ENCODE measurements at places on chromosomes 6 and 20.

DNA sequence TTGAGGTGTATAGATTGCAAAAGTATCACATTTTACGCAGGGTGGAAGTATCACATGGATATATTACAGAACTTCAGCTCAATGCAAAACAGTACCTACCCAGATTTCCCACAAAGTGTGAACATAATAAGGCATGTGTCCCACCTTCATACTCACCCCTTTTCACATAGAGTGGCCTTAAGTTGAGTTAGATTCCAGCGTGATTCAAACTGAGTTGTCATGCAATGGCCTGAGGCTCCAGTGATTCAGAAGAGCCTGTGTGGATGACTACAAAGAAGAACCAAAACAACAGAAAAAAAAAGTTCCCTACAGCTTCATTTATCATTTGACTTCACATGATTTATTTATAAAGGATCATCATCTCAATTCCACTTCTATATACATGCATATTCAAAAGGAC is 309.7 kb downstream of the SLC35F1 start:
- DNase-seq: no peak

DNA sequence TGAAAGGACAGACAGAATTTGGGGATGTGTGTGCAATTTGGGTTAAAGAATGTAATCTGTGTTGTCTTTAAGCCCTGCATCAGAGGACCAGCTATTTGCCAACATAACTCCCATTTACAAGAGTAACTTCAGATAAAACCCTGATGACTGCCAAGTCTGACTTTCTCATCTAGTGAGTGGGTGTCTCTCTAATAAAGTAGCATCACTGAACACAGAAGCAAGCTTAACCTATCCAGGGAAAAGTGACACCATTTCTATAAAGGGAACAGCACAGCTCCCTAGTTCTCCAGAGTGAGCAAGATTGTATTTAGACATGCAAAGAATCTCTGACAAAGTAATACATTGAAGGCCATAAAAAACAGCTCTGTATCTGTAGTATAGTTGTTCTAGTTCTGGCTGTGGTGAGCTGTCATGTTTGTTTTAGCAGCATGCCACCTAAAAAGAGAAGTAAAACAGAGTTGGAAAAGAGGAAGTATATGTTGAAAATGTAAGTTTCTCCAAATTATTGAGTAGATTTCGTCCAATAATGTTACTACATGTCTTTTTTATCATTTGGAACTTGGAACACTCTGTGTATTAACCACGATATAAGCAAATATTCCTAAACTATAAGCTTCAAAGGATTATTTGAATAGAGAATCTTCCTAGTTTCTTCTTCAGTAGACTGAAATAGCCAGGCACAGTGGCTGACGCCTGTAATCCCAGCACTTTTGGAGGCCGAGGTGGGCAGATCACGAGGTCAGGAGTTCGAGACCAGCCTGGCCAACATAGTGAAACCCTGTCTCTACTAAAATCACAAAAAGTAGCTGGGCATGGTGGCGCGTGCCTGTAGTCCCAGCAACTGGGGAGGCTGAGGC is 8.8 kb upstream of the PIM1 start:
- no peak for DNase-seq

- no peak for DNase-seq
Measured at GRCh38 chr6:31178143-31179041, 7.9 kb upstream of the POU5F1 start.

DNA sequence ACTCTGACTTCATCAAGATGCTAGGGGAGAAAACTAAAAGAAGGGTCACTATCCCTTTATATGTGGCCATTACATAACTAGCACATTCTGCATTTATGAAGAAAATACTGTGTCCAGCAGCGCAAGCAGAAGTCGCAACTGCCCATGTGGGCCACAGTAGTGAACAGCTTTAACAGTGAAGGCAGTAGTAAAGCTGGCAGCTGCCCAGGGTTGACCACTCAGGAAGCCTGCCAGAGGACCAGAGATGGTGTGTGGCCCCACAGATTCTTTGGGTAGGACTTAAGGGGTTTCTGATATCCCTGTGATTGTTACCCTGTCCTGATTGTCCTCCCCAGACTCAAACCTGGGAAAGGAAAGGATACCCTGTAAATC is 88.3 kb upstream of the NT5E start:
- no peak for DNase-seq

DNA sequence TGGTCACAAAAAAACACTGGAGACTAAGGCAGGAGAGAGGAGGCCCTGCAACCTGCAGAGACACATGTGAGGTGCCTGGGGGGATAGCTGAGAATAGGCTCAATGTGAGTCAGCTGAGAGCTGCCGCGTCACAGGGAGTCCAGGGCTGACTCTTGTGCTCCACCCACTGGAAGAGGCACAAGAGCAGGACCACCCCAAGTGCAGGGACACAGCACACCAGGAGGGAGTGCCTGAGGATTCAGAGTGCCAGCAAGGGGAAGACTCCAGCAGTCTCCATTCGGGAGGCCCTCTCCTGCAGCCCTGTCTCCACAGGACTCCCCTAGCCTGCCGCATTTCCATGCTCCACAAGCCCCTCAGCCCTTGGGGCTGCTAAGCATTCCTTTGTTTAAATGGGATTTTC is 105.5 kb downstream of the HUS1B start:
- DNase-seq: no peak

DNA sequence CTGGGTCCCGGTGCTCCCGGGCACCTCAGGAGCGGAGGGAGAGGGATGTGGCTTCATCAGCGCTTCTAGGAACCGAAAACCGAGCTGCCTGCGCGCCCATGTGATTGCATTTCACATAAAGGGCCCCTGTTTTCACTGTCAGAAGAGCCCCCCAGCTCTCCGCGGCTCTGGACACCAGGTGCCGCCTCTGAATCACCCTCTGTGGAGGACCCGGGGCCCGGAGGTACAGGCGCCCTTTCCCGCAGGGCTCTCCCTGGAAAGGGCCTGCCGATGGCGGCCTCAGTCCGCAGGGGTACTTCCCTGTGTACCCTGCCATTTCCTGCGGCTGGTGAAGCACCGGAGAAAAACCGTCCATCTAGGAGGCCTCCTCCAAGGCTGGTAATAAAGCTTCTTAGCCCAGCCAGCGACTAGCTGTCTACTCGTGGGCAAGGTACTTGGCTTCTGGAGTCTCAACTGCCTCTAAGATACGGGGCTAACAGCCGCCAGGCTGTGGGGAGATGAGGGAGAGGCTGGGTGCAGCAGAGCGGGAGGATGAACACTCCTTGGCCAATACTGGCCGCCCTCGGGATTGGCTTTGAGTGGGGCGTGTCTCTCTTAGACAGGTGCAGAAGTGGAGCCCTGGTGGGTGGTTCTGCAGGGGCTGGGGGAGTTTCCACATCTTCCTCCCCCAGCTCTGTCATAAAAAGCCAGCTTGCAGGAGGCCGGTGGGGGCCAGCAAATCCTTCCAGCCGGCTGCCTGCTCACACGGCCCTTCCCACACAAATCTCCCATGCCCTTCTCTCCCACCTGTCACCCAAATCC is 1.6 kb downstream of the PPP1R16B start:
- peak; percentile 14 for DNase-seq

GRCh38 chr6:43810965-43811732 is 41.1 kb downstream of the VEGFA start:
- no peak for DNase-seq

GRCh38 chr6:43584892-43585570 is 9.0 kb downstream of the POLH start:
- no peak for DNase-seq

DNA sequence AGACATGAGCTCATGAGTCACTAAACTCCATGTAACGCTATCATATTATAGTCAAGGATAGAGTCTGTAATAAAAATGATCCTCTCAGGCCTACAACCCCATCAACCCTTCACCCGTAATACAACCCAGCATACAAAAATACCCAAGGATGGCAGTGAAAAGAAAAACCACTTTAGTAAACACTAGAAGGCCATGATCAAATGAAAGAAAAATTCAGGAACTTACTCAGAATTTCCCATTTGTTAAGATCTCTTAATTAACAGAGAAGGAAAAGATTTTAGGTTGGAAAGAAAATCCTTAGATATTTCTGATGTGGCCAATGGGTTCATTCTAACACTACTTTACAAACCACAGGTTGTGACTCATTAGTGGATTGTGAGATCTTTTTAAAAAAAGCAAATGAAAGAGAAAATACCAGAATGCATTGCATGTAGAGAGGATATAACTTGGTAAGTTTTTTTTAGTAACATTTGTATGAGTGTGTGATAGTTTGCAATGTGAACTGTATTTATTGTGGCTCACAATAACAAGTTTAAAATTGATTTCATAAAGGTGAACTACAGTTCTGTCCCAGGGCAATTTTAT is 8.0 kb upstream of the UBE2J1 start:
- no peak for DNase-seq

- no peak for DNase-seq
Measured at GRCh38 chr6:34236131-34236442, 586 bp upstream of the HMGA1 start.

- no peak for DNase-seq
Measured at GRCh38 chr6:170114956-170115855, 175.7 kb downstream of the DLL1 start.

DNA sequence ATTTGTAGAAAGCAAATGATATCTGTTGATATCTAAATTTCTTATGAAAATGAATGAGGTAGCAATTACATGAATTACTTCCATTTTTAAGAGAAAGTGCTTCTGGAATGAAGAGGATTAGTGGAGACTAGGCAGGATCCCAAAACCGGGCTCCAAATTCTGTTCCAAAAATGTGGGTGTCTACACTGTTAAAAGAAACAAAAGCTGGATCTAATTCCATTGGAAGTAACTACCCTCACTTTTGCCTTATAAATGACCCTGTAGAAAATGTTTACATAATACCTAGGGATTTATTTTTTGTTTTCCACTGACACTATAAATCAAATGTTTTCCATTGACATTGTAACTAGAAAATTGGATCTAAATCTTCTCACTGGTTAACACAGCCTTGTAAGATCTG is 454.9 kb upstream of the JARID2 start:
- DNase-seq: no peak

GRCh38 chr6:56916849-56917551 is 37.9 kb upstream of the BEND6 start:
- DNase-seq: no peak

GRCh38 chr6:149455031-149455732 is 29.6 kb downstream of the ZC3H12D start:
- no peak for DNase-seq

GRCh38 chr6:97077380-97077779 is 152.9 kb downstream of the KLHL32 start:
- DNase-seq: no peak

DNA sequence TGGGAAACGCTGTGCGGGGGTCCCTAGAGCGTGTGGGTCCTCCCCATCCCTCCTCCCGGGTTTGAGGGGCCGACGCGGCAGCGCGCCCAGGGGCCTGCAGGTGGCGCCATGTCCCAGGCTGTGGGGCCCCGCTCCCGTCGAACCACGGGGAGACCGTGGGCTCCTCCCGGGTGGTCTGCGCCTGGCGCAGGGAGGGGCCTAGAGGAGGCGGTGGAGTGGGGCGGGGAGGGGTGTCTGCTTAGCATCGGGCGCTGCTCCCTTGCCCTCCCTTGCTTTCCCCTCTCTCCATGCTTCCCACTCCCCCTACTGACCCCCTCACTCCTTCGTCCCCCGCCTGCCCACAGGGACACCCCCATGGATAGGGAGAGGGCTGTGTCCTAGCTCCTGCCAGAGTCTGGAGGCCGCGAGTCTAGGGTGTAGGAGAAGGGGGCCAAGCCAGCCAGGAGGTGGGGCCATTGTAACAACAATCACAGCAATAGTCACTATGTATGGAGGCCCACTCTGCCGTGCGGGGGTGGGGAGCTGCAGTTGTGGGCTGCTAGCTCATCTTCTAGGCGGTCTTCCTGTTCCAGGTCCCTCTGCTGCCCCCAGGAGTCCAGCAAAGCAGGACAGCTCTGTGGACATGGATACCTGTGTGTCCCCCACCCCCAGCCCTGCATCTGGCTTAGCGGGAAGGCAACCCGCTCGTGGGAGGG is 51.7 kb downstream of the CHMP4B start:
- DNase-seq: no peak

DNA sequence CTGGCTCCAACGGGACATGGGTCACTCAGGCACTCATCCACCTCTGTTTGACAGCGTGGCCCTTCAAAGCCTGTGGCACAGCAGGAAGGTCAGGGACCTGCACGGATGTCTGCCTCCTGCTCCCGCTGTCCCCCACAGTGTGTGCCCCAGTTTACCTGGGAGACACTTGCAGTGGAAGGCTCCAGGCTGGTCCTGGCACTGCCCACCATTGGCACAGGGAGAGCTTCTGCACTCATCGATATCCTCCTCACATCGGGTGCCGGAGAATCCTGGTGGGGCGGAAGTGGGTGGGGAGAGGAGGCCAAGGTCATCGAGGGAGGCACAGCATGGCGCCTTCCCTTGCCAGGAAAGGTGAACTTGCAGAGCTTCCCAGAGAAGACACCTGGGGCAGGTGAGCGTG is 6.9 kb downstream of the NOTCH4 start:
- no peak for DNase-seq

DNA sequence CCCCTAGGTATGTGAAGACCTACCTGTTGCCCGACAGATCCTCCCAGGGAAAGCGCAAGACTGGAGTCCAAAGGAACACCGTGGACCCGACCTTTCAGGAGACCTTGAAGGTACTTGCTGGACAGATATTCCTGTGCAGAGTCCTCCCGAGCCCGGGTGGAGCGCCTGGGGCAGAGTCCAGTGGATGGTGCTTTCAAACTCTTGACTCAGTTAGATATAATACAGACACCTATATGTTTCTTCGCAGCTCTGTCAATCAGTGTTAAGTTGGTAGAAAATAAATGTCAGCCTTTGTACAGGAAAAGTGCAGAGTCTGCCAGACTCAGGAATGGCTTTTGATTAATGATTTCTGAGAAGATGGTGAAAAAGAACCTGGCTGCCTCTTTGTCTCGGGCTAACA is 67.2 kb downstream of the EZR start:
- no peak for DNase-seq

GRCh38 chr20:13648291-13649228 is 9.8 kb upstream of the TASP1 start:
- no peak for DNase-seq

GRCh38 chr20:23101696-23102406 is 15.7 kb upstream of the CD93 start:
- no peak for DNase-seq

DNA sequence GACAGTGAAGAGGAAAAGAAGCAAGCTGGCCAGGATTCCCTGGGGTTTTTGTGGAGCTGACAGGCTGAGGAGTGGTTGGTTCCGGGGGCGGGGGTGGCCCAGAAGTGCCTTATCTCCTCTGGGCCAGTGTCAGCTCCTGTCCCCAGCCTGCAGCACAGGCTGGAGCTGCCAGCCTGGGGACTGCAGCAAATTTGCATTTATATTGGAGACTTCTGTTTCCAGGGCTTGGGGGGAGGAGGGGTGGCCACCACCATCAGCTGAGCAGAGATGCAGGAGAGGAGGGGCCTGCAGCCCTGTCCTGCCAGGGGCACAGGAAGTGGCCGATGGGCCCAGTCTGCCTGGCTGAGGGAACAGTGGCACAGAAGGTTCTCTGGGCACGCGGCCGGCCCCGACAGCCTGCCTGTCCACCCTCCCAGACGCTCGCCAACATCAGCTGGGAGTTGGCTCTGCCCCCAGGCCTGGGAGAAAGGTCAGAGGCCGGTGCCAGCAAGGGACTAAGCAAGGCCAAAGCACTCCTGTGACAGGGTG is 24.3 kb upstream of the SCRT2 start:
- DNase-seq: no peak

GRCh38 chr6:9532621-9533557 is 882.0 kb downstream of the TFAP2A start:
- DNase-seq: no peak
